ENCODE measurements at places on chromosomes 1 and 21.

GRCh38 chr1:58765441-58765840, 18.4 kb downstream of the JUN start:
- DNase-seq, result no peak

DNA sequence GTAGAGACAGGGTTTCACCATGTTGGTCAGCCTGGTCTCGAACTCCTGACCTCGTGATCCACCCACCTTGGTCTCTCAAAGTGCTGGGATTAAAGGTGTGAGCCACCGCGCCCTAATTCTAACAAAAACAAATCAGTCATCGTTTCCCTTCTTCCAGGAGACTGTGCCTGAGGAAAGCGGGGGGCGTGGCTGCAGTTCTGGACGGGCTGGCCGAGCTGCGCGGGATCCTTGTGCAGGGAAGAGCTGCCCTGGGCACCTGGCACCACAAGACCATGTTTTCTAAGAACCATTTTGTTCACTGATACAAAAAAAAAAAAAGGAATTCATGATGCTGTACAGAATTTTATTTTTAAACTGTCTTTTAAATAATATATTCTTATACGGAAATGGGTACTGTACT, 104.2 kb downstream of the WDR4 start:
- no peak for DNase-seq

- no peak for DNase-seq
Measured at GRCh38 chr1:34113887-34114286, 51.1 kb downstream of the CSMD2 start.

DNA sequence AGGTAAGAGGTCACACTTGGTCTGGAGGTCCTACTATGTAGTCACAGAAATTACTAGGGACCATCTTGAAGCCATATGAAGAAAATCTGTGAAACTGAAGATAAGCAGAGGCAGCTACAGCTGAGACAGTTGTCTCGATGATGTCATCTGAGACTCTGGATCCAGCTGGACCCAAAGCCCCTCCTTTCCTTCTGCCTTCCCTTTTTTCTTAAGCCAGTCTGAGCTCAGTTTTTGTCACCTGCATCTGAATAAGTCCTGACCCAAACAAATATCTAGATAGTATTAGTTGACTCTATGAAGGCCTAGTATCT, 143.3 kb downstream of the ETS2 start:
- DNase-seq, result no peak

DNA sequence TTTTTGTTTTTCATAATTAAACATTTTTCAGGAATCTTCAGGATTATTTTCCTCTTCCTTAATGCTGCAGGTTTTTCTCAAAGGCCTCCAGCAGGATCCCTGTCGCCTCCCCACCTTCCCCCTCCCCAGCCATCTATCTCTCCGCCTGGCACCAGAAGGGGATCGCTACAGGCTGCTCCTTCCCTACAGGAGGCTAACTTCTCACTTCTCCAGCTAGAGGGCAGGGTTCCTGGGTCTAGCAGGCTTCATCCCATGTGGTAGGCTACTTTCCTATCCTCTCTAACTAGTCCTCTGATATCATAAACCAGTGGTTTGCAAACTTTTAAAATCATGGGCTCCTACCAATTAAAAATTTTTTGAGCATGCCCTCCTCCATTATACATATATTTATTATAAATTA, 104.1 kb downstream of the KCNN3 start:
- no peak for DNase-seq

- DNase-seq, result no peak
Measured at GRCh38 chr1:28450561-28450960, 55.3 kb upstream of the RCC1 start.

GRCh38 chr21:23160914-23161313, 2162.7 kb downstream of the NCAM2 start:
- DNase-seq, result no peak

Data from C1 segment of cervical spinal cord (tissue), 14 donors.